GM12892 (cell line): ENCODE measurements at places on chromosomes 2 and 18.

DNA sequence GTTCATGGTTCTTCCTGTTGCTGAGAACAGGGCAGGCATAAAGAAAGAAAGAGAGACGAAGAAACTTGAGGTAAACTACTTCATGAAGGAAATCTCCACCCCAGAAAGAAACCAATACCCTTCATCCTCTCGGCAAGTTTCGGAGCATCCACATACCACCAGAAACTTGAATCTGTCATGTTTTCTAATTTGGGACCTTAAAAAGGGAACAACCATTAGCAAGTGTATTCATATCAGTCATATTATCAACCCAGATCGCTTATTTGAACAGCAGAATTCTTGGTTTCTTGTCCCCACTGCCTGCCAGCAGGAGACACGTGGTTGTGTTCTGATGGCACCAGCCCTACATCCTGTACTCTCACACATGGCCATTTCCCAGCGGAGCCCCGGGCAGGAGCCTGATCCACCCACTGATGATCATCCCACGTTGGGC lies 53.2 kb upstream of the FZD7 start:
- DNase-seq = no peak

DNA sequence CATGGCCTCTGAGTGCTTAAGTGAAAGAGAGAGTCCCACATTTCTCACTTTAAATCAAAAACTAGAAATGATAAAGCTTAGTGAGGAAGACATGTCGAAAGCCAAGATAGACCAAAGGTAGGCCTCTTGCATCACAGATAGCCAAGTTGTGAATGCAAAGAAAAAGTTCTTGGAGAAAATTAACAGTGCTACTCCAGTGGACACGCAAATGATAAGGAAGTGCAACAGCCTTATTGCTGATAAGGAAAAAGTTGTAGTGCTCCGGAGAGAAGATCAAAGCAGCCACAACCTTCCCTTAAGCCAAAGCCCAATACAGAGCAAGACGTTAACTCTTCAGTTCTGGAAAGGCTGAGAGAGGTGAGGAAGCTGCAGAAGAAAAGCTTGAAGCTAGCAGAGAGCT lies 32.1 kb downstream of the PSMD1 start:
- no peak for DNase-seq

DNA sequence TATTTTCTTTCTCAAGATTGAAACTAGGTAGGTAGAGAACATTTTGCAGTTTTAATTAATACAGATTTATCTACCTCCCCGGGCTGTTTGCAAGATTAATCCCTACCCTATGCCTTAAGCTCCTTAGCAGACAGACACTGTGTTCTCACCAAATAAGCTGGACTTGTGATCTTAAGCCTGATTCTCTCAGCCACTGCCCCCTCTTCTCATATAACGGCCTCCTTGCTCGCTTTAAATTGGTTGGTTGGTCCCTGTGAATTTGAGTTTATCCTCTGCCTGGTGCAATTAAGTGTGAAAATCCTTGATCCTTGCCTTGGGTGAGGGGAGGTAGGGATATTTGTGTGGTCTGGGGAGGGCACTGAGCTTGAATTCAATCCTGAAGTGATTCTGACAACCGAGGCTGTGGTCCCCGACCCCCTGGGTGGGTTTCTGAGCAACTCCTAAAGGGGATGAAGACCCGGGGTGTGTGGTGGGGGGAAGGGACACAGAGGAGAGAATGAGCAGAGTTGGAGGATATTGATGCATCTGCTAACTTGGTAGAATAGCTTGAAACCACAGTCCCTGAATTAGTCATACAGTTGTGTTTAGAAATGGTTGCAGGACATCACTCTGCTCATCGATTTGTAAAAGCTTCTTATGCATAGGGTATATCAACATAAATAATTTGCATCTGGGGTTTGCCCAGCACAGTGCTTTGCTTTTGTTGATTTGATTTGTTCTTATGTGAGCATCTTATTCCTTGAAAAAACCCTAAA lies 36.9 kb upstream of the NCKAP5 start:
- DNase-seq = no peak

DNA sequence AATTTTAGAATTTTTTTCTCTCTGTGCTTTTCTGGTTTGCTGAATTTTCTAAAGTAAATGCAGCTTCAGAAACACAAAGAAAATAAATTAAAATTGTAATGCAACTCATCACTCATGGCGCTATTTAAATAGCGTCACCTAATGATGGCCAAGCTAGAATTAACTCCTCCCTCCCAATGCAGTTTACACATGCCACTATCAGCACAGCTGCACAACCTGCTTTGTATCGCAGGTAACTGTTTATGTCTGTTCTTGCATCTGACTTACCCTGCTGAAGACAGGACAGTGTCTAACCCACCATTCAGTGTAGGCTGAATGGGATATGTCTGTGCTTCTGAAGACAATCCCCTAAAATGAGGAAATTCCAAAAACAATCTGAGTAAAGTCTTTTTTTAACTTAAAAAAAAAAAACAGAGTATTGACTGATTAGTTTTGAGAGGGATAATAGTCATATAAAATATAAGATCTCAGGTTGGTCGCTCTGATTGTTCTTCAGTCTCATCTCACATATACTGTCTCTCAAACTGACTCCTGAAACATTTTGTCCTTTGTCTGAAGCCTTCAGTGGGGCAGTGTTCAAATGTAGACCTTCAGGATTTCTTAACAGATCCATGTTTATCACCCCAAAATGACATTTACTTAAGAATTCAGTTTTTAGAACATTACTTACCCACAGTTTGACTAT lies 271.4 kb downstream of the ZEB2 start:
- DNase-seq = no peak

DNA sequence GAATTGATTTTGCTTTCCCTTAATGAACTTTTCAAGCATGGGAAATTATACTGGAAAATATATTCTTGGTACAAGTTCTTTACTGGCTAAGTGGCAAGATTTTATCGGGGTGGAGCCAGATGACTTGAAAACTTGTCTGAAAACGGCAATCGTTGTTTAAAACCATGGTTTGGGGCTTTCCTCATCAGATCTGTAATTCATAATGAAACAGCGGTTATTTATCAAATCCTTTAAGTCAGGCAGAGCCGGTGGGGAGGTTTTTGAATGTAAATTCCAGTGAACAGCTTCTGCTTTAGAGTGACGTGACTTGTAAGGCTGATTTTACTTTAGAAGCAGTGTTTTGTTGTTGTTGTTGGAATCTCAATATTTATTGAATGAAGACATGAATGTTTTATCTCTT lies 2.6 kb downstream of the SEC11C start:
- no peak for DNase-seq

DNA sequence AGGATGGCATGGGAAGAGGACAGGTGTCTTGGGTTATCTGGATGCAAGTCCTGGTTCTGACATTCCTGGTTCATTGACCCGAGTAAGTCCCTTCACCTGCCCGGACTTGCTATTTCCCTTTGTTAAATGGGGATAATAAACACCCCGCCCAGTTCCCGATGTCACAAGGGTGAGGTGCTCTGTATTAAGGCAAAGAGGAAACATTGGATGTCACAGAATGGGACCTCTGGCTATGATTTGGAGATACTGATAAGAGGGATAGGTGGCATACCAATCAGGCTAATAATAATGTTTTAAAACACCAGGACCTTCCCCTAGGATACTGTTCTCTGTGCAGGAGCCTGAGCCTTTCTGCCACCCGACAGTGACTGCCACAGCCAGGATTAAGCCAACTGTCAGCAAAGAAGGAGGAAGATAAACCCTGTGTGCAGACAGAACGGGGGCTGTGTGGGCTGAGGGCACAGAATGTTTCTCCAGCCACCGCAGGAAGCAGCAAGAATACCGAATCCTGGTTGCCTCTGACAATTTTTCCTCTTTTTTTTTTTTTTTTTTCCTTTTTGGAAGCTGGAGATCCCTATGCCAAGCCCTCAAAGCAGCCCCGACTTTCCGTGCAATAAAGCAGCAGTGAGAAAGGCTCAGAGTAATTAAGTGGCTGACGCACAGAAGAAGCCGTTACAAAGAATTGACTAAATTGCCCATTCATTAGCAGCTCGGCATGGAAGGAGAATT lies 336.6 kb downstream of the SMAD2 start:
- DNase-seq = no peak

GRCh38 chr2:36564377-36564930 lies 33.5 kb downstream of the FEZ2 start:
- no peak for DNase-seq

DNA sequence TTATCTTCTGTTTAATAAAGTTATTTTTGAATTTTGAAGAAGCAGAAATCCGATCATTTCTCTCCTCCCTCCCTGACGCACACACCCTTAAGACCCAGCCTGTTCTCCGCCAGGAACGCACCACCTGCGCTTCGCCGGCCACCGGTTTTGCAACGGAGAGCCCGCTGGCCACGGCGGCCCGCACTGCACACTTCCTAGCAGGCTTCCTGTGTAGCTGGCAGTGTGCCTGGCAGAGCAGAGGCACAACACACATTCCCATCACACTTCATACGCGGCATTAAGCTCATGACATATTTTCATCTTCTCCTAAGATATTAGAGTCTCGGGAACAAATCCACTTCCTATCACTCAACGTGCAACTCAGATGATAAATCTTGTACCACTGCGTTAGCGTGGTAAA lies 148.0 kb downstream of the HDAC4 start:
- no peak for DNase-seq

DNA sequence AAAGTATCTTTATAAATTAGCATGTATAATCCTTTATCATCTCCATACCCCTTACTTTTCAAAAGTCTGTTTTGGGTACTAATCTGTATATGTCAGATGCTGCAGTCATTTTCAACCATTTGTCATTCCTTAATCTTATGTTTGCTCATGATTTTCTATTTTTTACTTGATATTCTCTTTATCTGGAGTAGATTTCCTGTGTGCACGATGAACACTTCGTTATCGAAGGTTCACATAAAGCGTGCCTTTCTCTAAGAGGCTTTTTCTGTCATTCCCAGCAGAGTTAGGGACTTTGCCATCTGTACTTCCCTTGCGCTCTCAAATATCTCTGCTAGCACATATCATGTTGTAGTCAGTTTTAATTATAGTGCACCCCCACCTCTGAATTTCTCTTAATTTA lies 123.2 kb downstream of the BIRC6 start:
- DNase-seq = no peak

DNA sequence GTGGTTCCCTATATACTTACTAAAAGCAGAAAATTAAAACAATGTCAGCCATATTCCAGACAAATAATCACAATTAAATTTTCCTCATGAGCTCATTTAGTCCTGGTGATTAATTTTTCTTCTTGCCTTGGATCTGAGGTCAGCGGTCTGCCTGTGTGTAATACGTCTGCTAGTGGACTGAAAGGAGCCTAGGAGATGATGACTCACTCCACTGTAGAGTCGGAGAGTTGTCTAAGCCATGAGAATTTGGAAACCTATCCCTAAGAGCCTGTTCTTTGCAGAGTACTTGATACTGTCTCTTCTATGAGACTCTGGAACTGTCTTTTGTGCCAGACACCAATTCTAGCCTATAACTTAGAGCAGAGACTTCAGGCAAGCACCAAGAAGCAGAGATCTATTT lies 94.2 kb upstream of the RAB27B start:
- DNase-seq = no peak
